ENCODE measurements at places on chromosomes 7 and 10.

DNA sequence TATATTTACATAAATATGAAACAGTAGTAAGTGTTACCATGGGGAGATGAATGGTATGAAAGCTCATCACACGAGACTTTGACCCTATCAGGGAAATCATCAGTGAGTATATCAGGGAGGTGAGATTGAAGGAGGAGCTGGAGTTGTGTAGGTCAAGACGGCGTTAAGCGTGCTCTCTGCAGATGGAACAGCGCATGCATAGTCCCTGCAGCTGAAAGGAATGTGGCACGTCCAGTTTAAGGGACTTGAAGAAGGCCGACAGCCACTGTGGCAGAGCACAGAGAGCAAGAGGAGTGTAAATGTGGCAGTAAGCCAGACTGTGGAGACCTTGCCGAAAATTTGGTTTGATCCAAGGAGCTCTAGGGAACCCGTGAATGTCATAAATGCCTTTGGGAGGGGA lies 38.9 kb downstream of the POU6F2 start:
- no peak for DNase-seq

- DNase-seq = no peak
These were observed 300.0 kb upstream of the FZD8 start for GRCh38 chr10:35942057-35942456.

DNA sequence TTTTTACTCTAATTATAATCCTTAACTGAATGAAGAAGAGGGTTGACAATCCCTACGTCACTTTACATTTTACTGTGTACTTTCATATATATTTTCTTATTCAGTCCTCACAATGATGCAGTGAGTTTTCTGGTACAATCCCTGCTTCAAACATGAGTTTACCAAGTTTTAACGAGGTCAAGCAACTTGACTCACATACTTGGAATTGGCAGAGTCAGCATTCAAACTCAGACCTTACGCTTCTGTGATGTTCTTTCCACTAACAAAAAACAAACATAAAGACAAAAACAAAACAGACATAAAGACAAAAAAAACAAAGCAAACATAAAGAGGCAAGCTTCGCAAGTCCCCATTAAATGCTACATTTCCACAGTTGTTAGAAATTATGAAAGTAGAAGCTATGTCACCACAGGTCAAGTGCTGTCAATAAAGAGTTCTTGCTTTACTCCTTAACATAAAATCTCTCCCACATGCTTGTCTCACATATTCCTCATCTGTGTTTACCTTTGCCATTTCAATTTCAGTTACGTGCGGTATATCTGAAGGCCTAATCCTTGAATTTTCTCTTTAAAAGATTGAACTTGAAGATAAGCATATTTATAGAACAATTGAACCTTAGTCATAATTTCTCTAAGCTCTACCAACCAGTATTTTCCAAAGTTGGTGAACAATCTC lies 217.3 kb downstream of the CELF2 start:
- DNase-seq = no peak

- DNase-seq = no peak
These were observed 69.2 kb downstream of the DNAJC1 start for GRCh38 chr10:21934307-21934706.

- no peak for DNase-seq
These were observed 136.6 kb upstream of the SVIL start for GRCh38 chr10:29771376-29771775.

GRCh38 chr7:103094102-103094501 lies 19.2 kb downstream of the ARMC10 start:
- DNase-seq = no peak

GRCh38 chr10:101781984-101782810 lies 1.0 kb downstream of the NPM3 start:
- DNase-seq = peak; percentile 11

- no peak for DNase-seq
These were observed 34.9 kb upstream of the SH2B2 start for GRCh38 chr7:102251531-102252365.

DNA sequence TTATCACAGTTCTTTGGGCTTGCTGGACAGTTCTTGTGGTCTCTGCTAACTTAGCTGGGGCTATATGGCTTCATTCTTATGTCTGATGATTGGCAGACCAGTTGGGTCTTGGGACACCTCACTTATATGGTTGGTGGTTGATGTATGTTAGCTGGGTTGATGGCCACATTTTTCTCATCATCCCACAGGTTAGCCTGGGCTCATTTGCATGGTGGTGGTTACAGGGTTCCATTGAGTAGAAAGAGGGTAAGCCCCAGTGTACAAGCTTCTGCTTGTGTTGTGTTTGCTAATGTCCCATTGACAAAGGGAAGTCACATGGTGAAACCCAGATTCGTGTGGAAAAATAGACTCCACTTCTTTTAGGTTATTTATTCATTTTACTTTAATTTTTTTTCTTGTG lies 40.6 kb downstream of the TMEM60 start:
- DNase-seq = no peak

DNA sequence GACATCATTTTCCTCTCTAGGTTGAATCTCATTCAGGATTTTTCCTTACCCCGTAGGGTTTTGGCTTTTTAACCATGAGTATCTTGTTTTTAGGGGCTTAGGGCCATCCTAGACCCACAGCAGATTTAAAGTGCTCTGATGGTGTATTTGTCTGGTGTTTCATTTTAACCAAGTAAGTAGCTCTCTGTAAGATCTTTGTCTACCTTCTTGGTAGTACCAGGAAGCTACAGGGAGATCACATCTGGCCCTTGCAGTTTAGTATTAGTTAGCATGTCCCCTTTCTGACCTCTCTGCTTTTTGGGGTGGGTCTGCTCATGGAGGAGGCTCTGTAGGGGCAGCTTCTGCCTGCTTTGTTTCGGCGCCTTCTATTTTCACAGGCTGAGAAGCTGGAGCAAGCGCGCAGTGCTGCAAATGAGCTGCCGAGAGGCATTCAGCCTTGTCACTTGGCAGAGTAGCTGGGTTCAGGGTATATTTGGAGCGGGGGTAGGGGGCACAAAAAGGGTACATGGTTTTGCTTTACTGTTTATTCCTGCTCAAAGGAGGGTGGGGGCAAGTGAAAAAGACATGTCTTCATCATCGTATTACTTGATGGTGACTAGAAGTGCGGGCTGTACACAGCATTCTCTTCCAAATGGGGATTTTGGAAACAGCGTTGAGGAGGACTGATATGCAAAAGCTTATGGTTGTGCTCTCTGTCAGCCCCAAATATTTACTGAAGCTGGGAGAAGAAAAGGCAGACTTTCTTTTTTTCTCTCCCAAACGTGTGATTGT lies 146.3 kb downstream of the CELF2 start:
- DNase-seq = no peak

GRCh38 chr10:58743466-58744115 lies 230.9 kb downstream of the BICC1 start:
- DNase-seq = no peak

DNA sequence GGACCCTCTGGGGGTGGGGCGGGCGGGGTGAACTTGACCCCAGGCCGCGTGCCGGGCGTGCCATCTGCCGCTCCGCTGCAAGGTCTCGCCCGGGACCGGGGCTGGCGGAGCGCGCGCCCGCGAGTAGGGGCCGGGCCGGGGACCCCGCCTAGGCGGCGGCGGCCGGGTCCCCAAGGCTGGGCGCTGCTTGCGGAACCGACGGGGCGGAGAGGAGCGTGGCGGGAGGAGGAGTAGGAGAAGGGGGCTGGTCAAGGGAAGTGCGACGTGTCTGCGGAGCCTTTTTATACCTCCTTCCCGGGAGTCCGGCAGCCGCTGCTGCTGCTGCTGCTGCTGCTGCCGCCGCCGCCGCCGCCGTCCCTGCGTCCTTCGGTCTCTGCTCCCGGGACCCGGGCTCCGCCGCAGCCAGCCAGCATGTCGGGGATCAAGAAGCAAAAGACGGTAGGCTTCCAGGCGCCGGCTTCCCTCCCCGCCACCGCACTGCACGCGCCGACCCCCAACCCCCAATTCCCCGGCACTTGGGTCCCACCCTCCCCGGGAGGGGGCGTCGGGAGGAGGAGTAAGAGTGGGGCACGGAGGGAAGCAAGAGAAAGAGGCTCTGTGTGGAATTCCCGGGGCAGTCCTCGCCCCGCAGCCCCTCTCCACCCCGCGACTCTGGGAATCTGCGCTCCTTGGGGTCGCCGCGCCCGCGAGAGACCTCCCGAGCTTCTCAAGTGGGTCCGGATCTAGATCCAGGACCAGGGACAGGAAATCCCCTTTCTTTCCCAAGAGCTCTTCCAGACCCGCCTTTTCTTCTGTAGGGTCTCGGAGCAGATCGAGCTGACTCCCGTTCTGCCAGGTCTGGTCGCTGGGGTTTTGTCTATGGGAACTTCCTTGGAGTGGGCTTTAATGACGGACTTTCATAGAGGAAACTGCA lies at the start of gene PAPSS2:
TSS of gene PAPSS2 (plus strand) at position 308 of the 913 bp plus-strand sequence. CDS start at position 412, 104 bp downstream.
- DNase-seq = peak; percentile 47

GRCh38 chr7:114970308-114970707 lies 48.4 kb downstream of the MDFIC start:
- no peak for DNase-seq

DNA sequence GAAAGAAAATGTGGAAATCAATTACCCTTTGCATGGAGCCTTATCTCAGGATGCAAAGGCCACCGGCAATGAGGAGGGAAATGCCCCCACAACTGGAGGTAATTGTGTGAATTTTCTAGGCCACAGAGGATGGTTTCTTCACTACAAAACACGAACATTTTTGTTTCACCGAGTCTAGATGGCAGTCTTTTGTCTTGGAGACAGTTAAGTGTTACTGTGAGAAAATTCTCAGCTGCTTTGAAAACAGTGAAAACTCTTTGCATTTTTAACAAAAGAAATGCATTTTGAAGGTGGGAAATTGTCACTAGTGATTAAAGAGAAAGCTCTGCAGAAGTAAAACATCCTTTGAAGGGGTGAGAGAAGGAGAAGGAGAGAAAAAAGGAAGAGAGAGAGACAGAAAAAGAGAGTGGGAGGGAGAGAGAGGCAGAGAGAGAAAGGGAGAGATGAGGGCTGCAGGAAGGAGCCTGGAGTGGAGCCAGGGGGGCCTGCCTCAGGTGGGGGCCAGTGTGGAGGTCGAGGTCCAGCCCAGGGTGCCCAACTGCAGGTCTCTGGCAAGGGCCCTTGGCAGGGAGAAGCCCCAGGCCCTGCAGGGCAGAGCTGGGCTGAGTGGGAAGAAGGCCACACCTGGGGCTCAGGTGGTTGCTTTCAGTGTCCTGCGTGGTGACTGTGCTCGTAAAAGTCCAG lies 261.4 kb downstream of the ADARB2 start:
- no peak for DNase-seq

- DNase-seq = no peak
These were observed 2.7 kb downstream of the EVX1 start for GRCh38 chr7:27245124-27245797.

GRCh38 chr7:604001-604883 lies 84.6 kb upstream of the PDGFA start:
- peak; percentile 96 for DNase-seq

DNA sequence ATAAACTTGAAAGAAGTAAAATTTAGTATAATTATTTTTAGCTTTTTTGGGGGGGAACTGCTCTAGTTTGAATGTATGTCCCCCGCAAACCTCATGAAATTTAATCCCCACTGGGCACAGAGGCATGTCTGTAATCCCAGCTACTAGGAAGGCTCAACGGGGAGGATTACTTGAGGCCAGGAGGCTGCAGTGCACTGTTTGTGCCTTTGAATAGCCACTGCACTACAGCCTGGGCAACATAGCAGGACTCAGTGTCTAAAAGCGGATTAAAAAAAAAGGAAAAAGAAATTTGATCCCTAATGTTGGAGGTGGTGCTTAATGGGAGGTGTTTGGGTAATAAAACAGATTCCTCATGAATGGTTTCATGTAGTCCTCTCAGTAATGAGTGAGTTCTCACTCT lies 43.1 kb upstream of the PHF14 start:
- DNase-seq = no peak

DNA sequence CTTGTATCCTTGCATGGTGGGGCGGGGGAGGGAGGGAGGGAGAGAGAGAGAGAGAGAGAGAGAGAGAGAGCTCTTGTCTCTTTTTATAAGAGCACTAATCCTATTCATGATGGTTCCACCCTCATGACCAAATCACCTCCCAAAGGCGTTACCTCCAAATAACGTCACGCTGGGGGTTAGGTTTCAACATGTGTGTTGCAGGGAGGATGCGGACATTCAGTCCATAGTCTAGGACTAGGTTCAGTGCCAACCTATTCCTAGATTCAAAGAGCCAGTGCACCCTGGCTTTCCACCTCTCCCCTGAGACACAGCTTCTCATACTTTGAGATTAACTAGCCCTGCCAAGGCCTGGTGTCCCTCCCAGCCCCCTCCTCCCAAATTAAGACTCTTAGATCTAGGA lies 123.0 kb downstream of the GRK5 start:
- DNase-seq = no peak

- DNase-seq = no peak
These were observed 3.8 kb downstream of the TRPV6 start for GRCh38 chr7:142881586-142882337.

DNA sequence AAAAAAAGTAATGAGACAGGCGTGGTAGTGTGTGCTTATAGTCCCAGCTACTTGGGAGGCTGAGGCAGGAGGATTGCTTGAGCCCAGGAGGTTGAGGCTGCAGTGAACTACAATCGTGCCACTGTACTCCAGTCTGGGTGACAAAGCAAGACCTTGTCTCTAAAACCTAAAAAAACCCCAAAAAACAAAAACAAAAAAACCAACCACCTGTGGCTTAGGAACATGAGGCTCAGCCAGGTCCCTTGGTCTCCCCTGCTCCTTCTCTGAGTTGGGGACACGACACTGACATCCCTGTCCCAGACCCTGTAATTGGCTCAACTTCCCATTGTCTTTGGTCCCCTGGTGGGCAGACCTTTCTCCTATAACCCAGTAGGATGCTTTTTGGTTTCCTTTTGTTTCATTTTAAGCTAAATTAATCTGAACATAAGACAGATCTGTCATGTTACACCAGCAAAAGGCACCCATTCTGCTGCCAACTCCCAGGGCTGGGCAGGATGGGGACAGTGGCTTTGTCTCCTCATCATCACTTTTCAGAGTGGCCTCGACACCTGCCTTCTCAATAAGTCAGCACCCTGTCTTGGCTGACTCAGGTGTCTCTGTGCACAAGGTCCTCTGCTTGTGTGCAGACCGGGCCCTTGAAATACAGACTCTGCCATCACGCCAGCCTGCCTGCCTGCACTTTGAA lies 74.4 kb downstream of the MYL10 start:
- DNase-seq = no peak

DNA sequence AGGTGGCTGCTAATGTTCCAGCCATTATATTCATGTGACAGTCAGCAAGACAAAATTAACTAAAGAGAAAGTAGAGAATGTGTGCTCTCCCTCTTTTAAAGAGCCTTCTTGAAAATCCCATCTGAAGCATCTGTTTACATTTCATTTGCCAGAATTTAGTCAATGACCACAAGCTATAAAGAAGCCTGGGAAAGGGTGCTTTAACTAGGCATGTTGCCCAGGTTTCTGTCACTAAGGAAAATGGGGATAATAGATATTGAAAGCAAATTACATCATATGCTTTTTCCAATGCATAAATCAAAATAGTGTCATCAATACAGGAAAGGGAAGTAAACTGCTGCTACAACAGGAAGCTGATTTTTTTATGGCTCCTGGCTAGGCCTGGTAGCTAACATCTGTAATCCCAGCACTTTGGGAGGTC lies 67.7 kb downstream of the ELAPOR2 start:
- no peak for DNase-seq

DNA sequence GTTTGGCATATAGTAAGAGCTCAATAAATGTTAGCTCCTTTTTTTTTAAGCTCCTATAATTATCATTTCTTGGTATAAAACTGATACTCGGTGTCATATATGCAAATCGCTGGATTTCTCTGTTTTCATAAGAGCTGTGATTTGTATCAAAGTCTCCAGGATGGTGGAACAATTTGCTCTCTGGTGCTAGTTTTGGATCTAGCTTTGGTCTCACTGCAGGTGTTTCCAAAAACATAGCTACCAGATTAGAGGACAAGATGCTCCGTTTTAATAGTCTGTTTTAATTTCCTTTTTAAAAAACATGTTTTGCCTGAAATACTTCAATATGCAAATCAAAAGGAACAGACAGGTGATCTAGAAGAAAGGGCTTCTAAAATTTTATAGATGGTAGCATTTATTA lies 25.3 kb downstream of the ADAM22 start:
- no peak for DNase-seq

Measured in stimulated activated CD4-positive, alpha-beta T cell treated with anti-CD3 and anti-CD28 coated beads, Interleukin-2, amount 100 ng/mL, for 24 hours (primary cell).